ENCODE measurements at places on chromosomes 2 and 18. TPM values are rescaled to one million over a fixed set of nuclear protein-coding genes. Genes with fewer than 3 reads are reported as not detected.

GRCh38 chr2:173192071-173192470, 116.4 kb downstream of the MAP3K20 start:
- no peak for DNase-seq

- no peak for DNase-seq
Observed at GRCh38 chr2:239303711-239304532, 96.9 kb downstream of the HDAC4 start.

DNA sequence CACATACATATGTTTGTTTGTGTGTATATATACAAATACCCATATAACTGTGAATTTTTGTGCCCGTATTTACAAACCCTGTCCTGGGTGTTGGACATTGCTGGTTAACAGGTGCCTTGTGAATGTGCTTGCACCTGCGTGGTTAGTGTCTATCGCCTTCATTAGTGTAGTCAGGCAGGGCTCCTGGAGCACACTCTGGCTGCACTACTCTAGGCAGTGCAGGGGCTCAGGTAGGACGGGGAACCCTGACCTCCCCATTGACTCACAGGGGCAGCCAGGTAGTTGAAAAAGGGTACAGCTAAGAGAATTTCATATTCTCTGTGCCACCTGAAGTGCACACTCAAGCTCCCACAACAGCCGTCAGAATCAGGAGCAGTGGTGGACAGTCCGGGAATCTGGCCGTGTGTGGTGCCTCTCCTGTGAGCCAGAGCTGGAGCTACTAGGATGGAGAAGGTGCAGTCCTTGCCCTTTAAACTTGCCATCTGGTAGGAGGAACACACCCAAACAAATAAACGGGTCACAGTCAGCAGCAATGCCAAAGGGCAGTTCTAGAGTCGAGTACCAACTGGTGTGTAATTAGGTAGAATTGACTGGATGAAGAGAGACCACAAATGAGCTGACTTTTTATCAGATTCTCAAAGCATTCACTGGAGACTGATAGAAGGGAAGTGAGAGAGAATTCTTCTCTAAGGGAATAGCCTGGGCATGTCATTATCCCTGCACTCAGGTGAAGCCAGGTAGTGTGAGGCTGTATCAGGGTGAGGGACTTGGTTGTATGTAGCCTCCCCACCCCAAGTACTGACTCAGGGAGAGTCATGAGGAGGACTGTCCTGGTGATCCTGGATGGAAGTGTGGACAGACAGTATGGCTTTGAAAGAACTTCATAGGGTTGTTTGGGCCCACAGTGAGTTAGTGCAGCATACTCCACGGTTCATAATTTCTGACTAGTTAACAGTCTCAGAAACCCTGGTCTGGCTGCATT, 44.1 kb downstream of the FARP2 start:
- DNase-seq = no peak

DNA sequence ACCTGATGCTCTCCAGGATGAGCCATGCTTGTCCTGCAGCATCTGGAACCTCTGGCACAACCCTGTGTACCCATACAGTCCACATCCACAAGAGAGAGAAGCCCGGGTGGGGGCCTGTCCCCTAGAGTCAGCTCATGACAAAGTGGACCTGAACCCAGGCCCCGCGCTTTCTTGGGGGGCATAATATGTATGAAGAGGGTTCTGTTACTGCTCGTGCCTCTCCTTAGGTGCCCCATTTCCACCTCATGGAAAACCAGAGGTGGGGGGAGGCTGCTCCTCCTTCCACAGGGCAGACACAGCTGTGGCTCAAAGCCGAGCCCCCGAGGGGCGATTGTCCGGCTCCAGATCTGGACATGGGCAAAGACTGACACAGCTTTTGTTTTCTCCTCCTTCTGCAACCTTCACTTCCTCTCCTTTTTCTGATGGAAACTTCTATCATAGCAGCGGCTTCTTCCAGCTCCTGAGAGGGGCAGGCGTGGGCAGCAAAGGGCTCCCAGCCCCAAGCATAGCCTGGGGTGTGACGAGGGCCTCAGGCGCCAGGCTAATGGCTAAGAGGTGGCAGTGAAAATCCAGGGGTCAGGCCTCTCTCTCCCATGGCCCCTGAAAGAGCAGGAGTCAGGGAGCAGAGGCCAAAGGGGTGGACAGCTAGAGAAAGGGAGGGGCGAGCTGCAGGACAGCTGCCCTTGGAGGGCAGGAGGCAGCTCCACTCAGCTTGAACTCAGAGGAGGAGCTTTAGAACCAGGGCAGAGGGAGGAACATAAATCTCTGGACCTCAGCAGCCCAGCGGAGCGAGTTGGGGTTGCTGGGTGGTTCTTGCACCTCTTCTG, 155.5 kb downstream of the ZFP36L2 start:
- DNase-seq = no peak

- DNase-seq = peak; percentile 77
Observed at GRCh38 chr18:70419526-70419925, 130.7 kb downstream of the SOCS6 start.

DNA sequence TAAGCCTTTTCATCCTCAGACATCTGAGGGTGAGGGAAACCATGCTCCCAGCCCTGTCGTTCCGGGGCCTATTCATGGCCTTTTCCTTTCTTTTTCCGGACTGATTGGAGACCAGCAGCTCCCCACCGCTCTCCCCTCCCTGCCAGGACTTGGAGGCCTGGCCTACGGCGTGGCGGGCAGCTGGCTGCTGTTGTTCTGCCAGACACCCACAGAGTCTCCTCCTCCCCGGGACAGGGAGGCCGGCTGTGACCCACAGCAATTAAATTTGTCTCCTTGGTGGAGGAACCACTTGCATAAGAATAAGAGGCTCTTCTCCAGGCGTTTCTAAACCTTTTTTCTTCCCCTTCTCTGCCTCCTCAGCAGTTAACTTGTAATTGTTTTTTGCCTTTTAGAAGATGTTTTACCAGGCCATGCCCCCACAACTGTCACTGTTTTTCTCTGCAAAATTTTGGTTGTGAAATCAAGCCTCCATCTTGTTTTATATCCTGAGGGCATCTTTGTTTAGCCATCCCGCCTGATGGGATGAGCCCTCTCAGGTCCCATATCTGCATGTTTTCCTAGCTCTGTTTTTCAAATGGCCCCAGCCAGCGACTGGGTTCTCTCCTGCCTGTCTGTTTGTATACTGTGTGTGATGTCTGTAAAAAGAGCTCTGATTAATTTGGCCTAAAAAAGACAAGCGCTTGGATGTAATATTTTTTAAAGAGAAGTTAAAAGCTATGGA, 1060.0 kb upstream of the DDX18 start:
- DNase-seq = no peak

DNA sequence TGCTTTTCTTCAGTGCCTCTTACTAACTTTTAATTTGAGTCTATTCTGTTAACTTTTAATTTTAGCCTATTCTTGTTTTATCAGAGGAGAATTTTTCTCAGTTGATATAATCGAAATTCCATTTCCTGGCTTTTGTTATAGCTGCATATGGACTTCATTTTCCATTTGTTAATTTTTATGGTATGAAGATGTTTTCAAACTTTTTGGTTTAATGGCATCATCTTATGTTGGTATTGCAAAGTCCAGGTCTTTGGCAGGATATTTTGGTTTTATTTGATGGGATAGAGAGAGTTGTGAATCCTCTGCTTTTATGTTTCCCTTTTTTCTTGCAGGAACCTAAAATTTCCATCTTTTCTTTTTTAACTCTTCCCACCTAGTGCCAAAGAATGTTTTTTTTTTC, 70.9 kb upstream of the RAPGEF4 start:
- DNase-seq = no peak

GRCh38 chr18:75433098-75433497, 5.6 kb upstream of the SMIM21 start:
- no peak for DNase-seq

- no peak for DNase-seq
Observed at GRCh38 chr2:73889206-73889605, 3.6 kb upstream of the ACTG2 start.

DNA sequence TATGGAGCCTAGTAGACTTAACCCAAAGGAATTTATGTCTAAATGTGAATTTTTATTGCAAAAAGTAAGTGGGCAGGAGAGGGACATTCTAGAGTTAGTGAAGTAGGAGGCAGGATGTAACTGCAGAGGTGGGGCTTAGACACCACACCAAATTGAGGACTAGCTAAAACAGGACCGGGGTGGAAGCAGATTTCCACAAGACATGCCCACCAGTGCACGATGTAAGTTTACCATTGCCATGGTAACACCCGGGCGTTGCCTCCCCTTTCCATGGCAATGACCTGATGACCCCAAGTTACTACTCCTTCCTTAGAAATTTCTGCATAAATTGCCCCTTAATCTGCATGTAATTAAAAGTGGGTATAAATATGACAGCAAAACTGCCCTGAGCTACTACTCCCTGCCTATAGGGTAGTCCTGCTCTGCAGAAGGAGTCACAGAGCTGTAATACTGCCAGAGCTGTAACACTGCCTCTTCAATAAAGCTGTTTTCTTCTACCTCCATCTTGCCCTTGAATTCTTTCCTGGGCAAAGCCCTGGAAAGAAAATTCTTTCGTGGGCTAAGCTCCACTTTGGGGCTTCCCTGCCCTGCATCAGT, 509.7 kb downstream of the ERBB4 start:
- no peak for DNase-seq

DNA sequence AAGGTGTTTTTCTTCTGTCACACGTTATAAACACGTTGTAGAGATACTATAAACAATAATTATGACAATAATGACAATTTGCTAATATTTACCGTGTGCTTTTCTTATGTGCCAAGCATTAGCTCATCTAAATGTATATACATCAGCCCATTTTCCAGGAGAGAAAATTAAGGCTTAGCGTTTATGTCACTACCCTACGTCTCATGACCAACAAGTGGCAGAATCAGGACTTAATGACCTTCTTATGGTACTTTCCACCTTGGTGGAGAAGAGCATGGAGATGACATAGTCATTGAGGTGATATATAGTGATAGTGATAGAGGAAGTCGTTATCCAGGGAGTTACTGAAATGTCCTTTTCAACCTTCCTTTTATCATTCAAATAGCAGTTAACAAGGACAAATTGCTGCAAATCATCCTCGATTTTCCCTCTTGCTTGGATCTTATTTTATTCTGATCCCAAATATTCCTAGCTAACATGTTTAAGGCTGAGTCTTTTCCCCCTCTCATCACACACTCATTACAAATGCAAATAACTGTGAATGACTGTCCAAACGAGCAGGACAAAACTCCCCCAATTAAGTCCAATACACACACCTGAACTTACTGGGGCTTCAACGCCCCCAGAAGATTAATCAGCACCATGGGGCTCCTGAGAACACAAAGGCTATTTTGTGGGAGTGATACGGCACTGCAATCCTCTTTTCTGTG, 27.3 kb downstream of the SPRED2 start:
- no peak for DNase-seq

- peak; percentile 58 for DNase-seq
Observed at GRCh38 chr18:67864677-67865340, 348.3 kb upstream of the DSEL start.

GRCh38 chr2:120683701-120684100, 52.0 kb upstream of the GLI2 start:
- DNase-seq = no peak

DNA sequence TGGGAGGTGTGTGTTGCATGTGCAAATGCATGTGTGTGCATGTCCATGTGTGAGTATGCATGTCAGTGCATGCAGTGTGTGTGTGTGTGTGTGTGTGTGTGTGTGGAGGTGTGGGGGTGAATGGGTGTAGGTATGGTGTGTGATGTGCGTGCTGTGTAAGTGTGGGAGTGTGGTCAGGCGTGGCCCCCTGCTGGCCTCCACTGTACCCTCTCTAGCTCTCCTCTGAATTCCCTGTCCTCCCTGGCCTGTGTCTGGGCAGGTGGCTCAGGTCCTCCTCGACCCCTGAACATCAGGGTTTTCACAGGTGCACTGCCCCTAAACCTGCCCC, 230.2 kb downstream of the CELF4 start:
- DNase-seq = no peak

DNA sequence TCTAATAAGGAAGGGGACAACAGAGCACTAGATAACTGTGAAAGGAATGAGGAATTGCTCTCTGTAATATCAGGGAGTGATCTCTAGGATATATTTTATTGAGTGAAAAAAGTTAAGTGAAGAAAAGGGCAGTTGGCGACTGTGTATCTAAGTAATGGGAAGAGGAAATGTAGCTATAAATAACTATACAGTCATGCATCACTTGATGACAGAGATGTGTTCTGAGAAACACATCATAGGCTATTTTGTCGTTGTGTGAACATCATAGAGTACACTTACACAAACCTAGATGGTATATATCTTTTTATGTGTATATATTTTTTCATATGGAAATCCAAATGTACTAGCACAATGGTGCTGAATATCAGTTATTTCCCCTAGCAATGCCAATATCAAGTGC, 329.3 kb downstream of the TXNL1 start:
- DNase-seq = peak; percentile 35

DNA sequence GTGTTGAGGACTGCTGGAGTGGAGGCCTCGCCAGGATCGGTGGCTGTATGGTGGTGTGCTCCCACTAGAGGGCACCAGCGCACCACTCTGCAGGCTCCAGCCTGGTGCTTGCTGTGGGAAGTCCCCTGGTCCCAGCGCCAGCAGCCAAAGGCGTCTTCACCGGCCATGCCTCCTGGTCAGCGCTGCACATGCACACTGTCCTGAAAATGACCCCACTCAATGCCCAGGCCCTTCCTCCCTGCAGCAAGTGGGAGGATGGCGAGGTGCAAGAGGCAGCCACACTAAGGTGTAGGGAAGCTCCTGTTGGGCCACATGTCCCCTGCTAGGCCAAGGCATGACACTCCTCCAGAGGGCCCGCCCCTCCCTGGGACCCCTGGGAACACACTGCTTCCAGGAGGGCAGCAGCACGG, 136.5 kb downstream of the CTIF start:
- peak; percentile 89 for DNase-seq

DNA sequence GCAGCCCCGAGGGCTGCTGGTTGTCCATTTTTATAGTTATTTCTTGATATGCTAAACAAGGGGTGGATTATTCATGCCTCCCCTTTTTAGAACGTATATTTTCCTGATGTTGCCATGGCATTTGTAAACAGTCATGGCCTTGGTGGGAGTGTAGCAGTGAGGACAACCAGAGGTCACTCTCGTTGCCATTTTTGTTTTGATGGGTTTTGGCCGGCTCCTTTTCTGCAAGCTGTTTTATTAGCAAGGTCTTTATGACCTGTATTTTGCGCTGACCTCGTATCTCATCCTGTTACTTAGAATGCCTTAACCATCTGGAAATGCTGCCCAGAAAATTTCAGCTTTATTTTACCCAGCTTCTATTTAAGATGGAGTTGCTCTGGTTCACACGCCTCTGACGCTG, 825.8 kb upstream of the CDH2 start:
- no peak for DNase-seq

DNA sequence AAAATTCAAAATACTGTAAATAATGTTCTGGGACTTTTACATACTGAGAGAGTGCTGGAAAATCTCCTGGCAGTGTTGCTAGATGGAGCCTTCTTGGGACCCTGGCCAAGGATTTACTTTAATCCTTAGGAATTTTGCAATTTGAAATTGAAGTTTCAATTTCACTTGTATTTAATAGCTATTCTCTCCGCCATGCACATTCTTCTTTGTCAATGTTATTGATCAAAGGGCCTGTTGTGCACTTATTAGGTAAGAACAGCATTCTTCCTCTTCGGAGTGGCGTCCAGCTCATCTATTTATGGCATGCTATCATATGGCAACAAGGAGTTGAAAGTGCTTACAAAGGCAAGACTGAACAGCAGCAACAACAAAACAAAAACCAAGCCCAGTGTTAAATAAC, 40.1 kb upstream of the SOS1 start:
- peak; percentile 28 for DNase-seq

GPR35 gene
- total RNA-seq = 0.28 TPM

HOXD12 gene
- not detected for total RNA-seq

DLX1 gene
- 0.36 TPM for total RNA-seq

ZDBF2 gene
- 16.7 TPM for total RNA-seq

COLEC11 gene
- total RNA-seq = 0.28 TPM

CDH20 gene
- total RNA-seq = not detected
